ENCODE measurements at places on chromosomes 5 and 9.

DNA sequence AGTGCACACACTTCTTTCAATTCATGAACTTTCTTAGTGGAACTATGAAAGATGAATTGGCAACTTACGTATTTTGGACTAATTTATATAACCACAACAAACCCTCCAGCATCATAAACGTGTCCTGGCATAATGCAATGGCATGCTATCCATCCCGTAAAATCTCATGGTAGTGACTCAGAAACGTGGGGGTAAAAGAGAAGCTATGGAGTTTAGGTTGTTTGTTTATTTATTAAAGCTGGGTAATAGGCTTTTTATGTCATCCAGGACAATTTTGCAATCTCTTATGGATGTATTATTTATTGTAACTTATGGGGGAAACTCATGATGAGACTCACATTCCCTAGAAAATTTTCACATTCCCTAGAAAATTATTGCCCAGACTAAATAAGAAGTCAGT lies 106.3 kb downstream of the GDA start:
- DNase-seq, result no peak

DNA sequence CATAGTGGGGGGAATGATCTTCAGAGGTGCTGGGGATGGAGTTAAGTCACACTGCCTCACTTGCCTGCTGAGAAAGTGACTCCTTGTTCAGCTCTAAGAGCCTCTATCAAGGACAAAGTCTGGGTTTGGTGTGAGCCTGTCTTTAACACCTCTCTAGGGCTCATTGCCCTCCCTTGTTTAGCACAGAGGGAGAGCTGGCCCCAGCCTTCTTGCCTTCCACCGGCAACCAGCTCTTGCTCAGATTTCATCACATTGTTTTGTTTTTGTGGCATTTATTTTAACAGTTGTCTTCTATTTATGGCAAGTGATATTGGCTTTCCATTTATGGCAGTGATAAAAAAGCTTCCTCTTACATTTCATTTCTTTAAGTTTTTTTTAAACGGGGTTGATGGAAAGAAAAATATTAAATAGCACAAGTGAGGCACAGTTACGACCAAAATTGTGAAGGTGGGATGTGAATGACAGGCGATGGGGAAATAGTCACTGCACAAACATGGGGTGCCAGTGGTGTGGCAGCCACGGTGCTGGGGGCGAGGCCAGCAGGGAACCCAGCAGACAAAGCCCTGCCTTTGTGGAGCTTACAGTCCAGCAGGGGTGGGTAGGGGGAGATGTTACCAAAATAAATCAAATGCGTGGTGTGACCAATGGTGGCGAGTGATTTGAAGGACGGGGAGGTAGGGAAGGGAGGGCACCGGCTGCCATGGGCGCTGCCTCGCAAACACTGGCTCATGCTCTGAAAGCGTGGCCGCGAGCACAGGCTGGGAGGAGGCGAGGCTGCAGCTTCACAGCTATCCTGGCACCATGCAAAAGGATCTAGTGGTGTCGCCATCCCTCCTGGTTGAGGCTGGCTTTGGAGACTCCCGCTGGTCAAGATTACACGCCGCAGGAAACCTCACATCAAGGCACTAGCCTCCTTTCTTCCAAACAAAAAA lies 21.2 kb upstream of the UNC5A start:
- no peak for DNase-seq

- DNase-seq, result no peak
These were observed 137.0 kb downstream of the FER start for GRCh38 chr5:108884736-108885135.

GRCh38 chr9:1460143-1460769 lies 410.1 kb downstream of the DMRT2 start:
- no peak for DNase-seq

DNA sequence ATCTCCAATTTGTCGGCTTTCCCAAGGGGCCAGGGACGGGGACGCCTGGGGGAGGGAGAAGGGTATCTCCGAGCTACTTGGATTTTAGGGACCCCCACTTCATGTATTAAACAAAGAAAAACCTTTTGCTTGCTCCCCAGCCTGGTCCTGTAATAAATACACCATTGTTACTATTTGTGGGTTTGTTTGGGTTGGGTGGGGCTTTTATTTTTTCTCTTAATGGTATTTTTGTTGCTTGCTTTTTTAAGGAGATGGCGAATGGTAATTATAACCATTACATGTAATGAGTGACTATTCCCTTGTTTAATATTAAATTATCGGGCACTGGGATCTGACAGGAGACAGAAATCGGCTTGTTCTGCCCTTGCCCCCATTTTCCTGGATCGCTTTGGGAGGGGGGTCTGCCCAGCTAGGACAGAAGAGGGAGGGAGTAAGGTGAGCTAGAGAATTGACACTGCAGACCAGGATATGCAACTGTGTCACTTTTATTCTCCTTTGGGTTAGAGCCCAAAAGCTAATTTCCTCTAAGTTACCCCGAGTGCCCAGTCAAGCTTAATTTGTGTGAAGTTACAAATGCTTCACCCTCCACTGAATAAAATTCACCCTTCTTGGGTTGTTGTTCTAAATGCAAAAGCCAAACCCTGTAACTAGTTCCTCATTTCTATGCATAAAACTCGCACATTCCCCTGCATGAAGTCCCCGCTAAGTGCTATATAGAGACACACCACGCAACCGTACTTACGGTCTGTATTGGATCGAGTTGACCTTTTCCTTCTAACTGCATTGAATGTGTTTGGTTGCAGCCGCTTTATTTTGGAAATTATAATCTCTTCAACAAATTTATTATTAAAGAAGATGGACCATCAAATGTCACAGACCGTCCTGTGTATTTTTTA lies 1.6 kb upstream of the ZNF608 start:
- no peak for DNase-seq

- no peak for DNase-seq
These were observed 481.6 kb downstream of the NTRK2 start for GRCh38 chr9:85151162-85151561.

DNA sequence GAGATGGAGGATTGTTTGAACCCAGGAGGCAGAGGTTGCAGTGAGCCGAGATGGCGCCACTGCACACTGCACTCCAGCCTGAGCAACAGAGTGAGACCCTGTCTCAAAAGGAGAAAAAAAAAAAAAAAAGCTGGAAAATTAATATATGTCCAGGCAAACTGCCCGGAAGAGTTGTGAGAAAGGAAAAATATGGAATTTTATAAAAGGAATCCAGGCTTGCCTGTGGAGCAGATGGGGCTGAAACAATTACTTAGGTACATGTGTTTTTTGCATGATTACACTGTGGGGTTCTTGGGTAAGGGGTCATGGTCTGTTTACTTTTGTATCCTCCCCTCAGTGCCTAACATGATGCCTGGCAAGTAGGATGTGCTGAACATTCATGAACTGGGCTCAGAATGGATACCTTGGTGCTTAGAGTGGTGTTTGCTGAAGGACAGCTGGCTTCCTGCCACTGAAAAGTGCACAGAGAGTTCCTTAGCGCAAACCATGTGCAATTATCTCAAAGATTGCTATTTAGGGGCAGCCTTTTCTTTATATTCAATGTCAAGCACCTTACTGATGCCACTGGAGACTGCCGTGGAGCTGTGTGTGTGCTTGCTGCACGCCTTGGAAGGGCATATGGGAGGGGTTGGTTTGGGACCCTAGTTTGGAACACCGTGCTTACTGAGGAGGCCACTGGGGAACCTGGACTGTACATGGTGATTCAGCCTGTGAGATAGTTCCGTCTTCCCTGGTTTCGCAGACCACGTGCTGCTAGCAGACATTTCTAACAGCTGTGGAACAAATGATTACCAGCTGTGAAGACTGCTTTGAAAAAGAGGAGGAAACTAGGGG lies 78.4 kb downstream of the MAP1B start:
- DNase-seq, result no peak

DNA sequence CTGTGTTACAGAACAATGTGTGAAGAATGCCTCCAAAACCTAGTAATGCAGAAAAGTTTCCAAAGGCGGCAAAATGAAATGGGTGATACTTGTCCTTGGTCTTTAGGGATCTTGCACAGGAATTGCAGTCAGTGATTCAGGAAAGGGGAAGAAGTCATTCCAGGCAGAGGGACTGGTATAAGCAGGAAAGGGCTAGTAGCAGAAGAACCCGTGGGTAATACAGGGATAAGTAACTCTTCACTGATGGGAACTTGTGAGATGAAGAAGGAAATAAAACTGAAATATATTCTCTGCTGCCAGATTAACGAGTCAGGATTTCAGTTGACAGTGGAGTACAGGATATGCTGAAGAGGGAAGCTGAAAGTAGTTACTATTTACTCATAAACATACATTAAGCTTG lies 1.2 kb downstream of the SRFBP1 start:
- no peak for DNase-seq

GRCh38 chr9:132588501-132589147 lies 6.2 kb downstream of the BARHL1 start:
- DNase-seq, result no peak

DNA sequence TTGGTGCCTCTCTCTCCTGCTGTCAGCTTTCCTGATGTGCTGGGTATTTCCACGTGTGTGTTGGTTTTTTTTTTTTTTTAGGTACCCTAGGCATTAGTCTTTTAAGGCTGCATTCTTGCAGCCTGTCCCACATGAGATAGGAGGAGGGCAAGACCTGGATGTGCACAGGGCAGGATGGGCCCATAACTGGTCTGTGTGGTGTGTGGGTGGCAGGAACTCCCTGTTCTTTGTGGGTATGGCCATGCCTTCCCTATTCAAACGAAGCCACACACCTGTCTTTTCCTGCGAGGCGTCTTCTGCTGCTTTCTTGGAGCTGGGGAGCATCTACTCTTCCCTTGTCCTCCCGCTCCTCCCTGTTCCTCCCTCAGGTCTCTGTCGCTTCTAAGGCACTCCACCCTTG lies 6.8 kb downstream of the SYK start:
- DNase-seq, result no peak

DNA sequence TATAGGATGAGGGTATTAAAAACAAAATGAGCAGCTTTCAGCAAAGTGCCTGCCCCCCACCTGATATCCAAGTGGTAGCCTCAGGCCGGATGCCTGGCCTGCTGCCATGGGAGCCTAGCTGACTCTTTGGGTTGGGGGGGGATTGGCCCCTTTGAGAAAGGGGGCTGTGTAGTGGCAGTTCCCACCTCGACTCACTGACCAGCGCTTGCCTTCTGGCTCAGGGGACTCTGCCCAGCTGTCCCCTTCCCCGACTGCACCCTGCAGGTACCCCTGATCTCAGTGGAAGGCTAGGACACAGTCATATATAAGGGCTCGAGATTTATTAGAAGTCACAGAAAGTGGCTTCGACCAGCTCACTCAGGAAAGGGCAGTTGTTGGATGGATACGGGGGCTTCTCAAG lies 1.5 kb upstream of the NEUROG1 start:
- DNase-seq, result no peak

- DNase-seq, result no peak
These were observed 910.2 kb upstream of the DMAC1 start for GRCh38 chr9:8709731-8710130.

- no peak for DNase-seq
These were observed 32.3 kb downstream of the HK3 start for GRCh38 chr5:176866707-176867310.

- no peak for DNase-seq
These were observed 31.3 kb downstream of the ADAMTS2 start for GRCh38 chr5:179313849-179314521.

DNA sequence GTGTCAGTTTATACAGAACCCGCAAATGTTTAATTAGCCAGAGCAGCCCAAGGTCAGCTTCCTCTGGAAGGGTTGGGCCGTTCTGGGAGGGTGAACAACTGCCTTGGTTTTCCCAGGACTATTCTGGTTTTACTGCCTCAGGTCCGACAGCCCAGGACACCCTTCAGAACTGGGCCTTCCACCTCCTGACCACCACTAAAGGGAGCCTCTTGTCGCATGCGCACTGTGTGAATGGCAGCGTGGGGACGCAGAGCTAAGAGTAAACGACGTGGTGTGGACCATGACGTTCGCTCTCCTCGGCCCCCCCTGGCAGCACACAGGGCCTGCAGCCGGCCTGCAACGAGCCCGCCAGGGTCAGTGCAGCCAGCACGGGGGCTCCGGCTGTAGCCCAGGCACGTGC lies 214.9 kb downstream of the FANCC start:
- DNase-seq, result no peak

- DNase-seq, result no peak
These were observed 173.3 kb downstream of the TRIO start for GRCh38 chr5:14316471-14316870.

DNA sequence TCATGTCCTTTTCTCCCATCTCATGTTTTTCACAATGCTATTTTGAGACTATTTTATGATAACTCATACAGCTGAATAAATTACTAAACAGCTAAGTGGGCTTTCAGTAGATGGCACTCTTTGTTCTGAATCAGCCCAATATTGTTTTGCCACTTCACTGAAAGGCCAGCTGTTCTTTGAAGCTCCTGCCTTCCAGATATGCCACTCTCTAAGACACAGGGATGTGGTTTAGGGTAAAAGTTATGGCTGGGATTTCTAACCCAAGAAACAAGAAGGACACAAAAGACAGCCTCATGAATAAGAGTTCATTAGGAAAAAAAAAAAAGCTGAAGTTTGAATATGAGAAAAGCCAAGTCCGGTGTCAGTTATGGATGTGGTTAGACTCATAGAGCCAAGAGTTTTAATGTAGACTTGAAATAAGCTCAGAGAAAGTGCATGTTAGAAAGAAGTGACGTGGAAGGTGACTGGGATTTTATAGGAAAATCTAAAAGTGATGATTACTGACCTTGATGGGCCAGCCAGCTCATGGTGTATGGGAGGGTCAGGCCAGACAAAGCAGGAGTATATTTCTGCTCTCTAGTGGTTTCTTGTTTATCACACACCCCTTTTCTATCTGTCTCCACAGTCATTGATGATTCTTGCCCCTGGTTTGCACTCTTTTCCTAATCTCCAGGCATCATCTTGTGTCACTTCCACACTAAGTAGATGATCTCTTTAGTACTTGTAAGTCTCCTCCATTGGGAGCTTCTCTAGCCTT lies 488.5 kb downstream of the NR2F1-AS1 start:
- DNase-seq, result no peak

DNA sequence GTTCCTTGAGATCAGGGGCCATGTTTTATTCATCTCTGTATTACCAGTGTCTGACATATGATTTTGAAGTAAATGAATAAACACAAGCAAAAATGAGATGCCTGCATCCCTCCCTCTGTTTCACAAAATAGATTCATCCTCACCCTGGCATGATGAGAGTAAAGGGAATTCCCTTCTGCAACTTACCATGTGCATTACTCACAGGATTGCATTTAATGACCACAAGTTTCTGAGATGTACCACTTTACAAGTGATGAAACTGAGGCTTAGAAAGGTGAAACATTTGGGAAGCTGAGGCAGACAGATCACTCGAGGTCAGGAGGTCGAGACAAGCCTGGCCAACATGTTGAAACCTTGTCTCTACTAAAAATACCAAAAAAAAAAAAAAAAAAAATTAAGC lies 74.2 kb upstream of the TNFSF8 start:
- no peak for DNase-seq

GRCh38 chr5:165720901-165721300 lies 2215.5 kb downstream of the MAT2B start:
- no peak for DNase-seq

GRCh38 chr9:113125386-113126035 lies 25.3 kb upstream of the SLC31A2 start:
- no peak for DNase-seq

- no peak for DNase-seq
These were observed 100.8 kb upstream of the DHFR start for GRCh38 chr5:80755626-80756025.

- no peak for DNase-seq
These were observed 31.7 kb upstream of the BASP1 start for GRCh38 chr5:17185773-17186172.

- no peak for DNase-seq
These were observed 24.6 kb upstream of the MED10 start for GRCh38 chr5:6402939-6403338.

Measured in T-helper 1 cell (primary cell).